ENCODE measurements at places on chromosomes 2 and 18.
A peak's percentile ranks its signal among the peaks of the same experiment; 100 is the strongest.

GRCh38 chr18:32074206-32074605 lies 17.5 kb upstream of the RNF138 start:
- DNase-seq: no peak

DNA sequence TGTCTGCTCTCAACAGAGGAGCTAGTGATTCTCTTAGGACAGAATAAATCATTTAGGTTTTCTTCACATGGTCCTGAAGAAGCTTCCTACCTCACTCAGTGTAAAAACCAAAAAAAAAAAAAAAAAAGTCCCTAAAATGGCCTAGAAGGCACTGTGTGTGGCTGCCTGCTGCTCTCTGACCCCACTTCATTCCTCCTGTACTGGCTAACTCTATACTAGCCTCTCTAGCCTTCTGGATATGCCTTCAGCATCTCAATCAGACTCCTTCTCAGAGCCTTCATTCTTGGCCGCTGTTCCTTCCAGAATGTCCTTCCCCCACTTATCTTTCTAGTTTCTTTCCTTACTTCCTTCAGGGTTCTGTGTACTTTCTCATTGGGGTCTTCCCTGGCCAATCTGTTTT lies 82.1 kb downstream of the CERS6 start:
- DNase-seq: no peak

DNA sequence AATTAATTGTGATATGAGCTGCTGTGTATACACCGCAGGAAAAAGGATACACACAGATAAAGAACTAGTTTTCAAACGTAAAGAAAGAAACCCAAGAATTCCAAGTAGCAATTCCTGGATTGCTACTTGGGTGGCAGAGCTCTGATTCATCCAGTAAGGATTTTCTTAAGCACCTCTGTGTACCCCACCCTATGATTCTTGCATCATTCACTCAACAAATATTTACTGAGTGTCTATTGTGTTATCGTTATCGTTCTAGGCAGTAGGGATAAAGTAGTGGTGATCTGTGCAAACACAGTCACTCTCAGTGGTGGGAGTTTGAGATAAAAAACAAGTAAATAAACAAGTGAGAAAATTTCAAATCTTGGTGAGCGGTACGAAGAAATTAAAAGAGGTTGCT lies 4.9 kb upstream of the TMEM200C start:
- no peak for DNase-seq

DNA sequence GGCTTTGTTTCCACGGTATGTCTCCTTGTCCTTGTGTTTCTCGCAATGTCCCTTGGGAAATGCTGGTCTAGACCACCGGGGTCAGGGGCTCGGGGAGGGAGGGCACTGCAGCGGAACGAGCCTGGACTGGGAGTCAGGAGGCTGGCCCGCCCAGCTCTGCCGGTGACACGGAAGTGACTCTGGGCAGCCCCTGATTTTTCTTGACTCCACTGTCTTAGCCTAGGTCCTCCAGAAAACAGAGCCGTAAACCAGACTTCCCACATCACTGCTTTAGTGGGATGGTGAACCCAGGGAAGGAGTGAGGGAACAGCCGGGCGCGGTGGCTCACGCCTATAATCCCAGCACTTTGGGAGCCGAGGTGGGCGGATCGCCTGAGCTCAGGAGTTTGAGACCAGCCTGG lies 144.2 kb downstream of the ASB1 start:
- no peak for DNase-seq

- DNase-seq: no peak
Observed at GRCh38 chr2:177172034-177172880, 40.3 kb upstream of the HNRNPA3 start.

DNA sequence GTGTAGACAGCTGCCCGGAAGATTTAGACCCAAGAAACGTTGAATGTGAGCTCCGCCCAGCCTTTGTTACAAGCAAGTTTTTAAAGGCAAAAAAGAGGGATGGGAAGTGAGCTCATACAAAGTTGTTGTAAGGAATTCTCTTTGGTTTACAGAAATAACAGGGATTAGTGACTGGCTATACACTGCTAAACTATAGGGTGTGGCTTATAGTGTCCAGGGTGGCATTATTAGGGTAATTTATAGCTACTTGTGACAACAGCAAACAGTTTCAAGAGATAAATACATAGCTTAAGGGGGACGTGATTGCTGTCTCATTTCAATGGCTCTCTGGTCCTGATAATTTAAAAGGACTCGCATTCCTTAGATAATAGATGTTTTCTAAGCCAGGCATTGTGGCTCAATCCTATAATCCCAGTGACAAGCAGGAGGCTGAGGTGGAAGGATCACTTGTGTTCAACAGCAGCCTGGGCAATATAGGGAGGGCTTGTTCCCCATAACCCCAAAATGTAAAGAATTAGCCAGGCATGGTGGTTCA lies 66.5 kb upstream of the TGIF1 start:
- DNase-seq: no peak

DNA sequence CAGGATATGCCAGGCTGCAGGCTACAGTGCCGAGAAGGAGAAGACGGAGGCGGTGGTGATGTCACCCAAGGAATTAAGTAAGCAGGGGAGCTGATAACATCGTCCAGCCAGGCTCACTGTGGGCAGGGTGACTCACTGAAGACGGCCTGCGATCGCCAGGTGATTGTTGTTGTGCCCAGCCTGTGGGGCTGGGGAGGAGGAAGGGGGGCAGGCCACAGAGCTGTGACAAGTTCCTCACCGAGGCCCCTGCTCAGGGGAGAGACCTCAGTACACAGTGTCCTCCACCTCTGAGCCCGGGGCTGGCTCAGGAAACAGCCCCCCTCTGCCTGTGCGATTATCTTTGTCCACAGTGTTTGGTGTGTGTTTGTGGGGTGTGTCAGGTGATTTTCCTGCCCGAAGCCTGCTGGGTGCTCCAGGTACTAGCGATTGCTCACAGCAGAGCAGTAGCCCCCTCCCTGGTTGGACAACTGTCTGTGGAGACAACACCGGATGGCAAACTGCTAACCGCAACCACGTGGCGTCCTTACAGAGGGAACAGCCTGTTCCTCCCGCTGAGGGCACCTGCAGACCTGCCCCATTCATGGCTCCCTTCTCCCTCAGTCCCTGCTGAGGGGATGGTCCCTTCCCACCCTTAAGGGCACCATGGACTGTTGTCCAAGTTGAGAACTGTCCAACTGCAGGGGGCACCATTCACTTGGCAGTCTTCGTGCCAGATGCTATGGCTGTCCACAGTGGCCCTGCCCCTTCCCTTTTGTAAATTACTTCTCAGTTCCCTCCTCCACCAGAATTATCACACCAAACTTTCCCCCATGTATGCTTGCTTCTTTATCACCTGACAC lies 95.1 kb downstream of the ZFP36L2 start:
- DNase-seq: peak; percentile 61

DNA sequence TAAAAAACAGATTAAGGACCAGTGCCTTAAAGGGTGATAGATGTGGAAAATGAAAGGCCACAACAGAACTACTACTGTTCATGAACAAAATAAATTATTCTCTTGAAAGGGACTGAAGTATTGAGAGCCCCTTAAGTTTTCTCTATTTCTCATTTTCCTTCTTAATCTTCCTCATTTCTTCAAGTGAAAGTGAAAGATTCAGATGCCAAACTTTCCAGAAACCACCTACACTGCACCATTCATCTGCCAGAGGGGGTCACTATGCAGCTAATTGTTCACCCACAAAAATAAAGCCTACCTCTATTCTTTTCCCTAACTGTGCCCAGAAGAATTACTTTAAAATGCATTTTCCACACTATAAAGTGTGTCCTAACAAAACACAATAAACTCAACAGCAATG lies 140.1 kb downstream of the NR4A2 start:
- no peak for DNase-seq

GRCh38 chr18:59062643-59063006 lies 77.1 kb upstream of the SEC11C start:
- no peak for DNase-seq

- DNase-seq: no peak
Observed at GRCh38 chr2:196899976-196900375, 26.5 kb downstream of the PGAP1 start.

- DNase-seq: no peak
Observed at GRCh38 chr2:180677930-180678624, 302.3 kb upstream of the UBE2E3 start.

DNA sequence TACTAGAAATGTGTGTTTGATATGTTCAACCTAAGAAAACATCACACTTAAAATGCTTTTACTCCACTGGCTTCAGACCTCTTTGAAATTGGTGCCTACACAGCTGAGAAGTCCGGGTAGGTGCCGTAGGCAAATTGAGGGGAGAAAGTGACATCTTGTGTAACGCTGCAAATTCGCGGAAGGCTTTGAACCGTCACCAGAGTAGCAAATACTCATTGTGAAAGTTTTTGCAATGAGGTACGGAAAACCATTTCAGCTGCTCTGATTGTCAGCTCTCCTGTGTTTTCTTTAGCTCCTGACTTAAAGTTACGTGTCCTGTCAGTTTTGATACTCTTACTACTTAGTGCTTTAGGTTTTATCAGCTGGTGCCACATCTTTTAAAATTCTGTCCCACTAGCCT lies 224.5 kb downstream of the FAM210A start:
- DNase-seq: peak; percentile 30

DNA sequence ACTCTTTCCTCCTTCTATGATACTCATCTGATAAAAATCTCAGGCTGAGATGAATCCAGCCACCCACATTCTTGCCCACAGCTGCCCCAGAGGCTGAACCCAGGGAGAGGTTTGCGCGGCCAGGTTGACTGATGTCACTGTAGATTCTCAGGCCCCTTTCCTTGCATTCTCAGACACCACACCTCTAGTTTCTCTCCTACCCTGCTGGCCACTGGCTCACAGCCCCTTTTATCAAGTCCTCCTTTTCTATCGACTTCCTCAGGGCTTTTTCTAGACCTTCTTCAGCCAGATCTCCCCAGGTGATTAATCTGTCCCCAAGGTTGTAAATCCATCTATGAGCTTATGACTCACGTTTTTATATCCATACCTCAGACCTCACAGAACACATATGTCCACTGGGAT lies 99.8 kb downstream of the TACR1 start:
- no peak for DNase-seq

DNA sequence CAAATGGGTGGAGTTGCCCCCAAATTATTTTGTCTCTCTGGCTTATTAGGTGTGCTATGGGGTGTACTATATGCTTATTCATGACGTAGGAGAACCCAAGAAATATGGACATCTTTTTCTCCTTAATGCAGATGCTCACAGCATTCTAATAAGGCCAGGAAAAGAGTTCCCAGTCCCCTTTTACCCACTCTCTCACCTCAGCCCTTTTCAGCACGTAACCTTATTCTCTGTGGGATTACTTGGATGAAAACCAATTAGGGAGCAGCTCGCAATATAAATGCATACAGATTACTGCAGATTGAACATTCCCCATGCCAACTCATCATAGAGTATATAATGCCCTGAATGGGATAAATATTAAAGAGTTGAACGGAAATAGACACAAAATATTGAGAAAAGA lies 891.2 kb upstream of the POU3F3 start:
- no peak for DNase-seq

DNA sequence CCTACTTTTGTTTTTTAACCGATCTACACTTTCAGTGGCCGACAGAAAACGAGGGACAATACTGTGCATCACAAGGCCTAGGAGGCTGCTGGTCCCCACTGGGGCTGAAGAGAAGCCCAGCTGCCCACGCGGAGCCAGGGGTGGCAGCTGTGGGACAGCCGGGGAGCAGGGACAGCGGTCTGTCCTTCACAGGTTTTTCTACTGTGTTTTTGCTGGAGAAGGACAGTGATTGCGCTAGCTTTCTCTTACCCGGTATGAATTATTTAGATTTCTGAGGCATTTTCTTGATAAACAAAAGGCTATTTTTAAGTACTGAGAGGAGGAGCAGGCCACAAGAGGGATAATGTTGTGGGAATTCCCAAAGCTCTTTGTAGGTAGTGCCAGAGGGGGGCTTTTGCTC lies 219.8 kb downstream of the ATAD2B start:
- DNase-seq: no peak

GRCh38 chr2:217983276-217984233 lies 19.2 kb downstream of the TNS1 start:
- no peak for DNase-seq

GRCh38 chr2:156436497-156437085 lies 412 bp downstream of the GPD2 start:
- DNase-seq: no peak

- no peak for DNase-seq
Observed at GRCh38 chr18:9281780-9282179, 52.8 kb upstream of the TWSG1 start.

DNA sequence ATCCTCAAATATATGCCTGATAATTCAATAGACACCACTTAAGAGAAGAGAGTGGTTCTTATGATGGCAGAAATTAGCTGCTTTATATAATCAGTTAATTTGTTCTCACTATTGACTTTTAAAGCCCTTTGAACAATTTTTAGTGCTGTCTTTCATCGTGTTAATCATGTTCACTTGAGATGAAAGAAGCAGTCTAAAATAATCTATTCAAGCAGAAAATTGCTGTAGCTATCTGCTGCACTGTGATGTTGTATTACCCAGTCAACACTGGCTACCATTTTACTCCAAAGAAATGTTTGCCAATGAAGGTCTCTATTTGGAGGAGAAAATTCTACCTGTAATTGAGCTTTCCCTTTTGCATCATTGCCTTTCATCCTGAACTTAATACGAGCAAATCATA lies 459.8 kb upstream of the FSIP2 start:
- no peak for DNase-seq

DNA sequence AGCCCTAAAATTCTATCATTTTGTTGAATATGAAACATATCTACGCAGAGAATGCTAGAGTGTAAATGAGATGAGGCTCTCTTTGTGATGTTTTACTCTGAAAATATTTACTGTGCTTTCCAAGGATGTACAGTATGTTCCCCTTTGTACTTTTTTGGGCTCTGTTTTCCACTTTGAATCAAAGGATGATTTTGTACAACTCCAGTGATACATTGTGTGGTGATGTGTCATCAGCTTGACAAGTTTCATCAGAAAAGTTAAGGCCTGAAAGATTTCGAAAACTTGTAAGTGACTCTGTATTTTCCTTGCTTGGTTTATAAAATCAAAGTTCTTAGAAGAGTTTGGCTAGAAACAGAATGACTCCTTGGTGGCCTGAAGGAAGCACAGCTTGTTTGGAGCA lies 206.3 kb downstream of the LTBP1 start:
- no peak for DNase-seq

- DNase-seq: no peak
Observed at GRCh38 chr2:127239395-127239794, 19.3 kb upstream of the CYP27C1 start.

GRCh38 chr2:218033208-218033589 lies 30.4 kb upstream of the TNS1 start:
- DNase-seq: no peak

GRCh38 chr2:28752631-28753376 lies 1.2 kb downstream of the PPP1CB start:
- no peak for DNase-seq

- DNase-seq: peak; percentile 33
Observed at GRCh38 chr2:226423498-226423960, 376.1 kb downstream of the IRS1 start.

GRCh38 chr2:223945755-223946154 lies 620 bp upstream of the WDFY1 start:
- DNase-seq: no peak

- no peak for DNase-seq
Observed at GRCh38 chr2:128309280-128310093, 9.2 kb downstream of the HS6ST1 start.

All from activated T-cell treated with anti-CD3 and anti-CD28 coated beads for 24 hours (primary cell).